ENCODE measurements at places on chromosomes 11 and 22. TPM values are rescaled to one million over a fixed set of nuclear protein-coding genes. Genes with fewer than 3 reads are reported as not detected.

DNA sequence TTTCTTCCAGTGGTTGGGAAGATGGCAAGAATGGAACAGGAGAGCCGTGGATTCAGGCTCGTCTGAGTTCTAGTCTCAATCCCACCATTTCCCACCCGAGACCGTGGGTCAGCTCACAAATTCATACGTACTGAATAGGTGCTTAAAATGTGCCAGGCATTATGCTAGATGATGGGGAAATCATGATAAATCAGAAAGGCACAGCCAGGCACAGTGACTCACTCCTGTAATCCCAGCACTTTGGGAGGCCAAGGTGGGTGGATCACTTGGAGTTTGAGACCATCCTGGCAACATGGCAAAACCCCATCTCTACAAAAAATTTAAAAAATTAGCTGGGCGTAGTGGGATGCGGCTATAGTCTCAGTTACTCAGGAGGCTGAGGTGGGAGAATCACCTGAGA, 7.1 kb downstream of the TRIOBP start:
- no peak for DNase-seq

DNA sequence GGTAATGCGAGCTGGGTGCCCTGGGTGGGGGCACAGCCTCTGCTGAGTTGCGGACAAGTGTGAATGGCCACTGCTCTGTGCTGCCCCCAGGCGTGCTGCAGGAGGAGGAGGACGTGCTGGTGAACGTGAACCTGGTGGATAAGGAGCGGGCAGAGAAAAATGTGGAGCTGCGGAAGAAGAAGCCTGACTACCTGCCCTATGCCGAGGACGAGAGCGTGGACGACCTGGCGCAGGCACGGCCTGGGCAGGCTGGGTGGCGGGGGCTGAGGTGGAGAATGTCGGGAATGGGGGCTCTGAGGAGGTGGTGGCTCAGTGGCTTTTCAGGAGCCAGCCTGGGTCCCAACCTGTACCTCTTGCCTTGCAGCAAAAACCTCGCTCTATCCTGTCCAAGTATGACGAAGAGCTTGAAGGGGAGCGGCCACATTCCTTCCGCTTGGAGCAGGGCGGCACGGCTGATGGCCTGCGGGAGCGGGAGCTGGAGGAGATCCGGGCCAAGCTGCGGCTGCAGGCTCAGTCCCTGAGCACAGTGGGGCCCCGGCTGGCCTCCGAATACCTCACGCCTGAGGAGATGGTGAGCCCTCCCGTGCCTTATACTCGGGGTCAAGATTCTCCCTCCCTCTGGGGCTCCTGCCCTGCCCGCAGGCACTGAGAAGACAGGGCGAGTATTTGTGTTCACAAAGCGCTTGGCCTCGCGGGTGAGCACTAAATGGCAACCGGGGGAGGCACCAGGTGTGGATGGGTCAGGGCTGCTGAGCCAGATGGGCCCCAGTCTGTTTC, 4.6 kb downstream of the SART1 start:
- DNase-seq, result no peak

- DNase-seq, result peak; percentile 26
These were observed 7.1 kb downstream of the PHLDB1 start for GRCh38 chr11:118614511-118614910.

DNA sequence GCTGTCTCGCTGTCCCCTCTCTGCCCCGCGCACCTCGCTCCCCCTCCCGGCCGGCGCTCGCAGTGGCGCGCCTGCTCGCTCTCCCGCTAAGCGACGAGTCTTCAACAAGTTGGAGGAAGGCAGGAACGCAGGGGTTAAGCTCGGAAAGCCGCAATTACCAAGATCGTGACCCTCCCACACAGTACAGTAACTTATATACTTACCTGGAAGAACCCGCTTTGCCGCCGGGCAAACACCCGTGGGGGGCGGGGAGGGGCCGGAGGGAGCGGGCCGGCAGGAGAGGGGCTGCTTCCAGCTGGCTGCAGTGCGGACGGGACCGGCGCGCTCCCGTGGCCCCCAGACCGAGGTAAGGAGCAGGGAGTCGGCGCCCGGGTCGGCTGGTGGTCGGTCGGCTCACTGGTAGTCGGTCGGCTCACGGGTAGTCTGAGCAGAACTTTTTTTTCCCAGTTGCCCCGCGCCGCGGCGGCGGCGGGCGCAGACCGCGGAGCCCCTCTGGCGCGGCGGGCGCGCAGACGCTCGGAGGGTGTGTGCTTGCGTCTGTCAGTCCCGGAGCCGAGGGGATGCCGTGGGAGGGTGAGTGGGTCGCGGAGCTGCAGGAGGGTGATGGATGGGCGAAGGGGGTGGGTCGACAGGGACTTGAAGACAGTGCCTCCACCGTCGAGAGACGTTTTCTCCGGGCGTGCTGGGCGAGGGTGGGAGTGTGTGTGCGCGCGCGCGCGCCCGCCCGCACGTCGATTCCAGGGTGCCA, 101.2 kb upstream of the HSD17B12 start:
- no peak for DNase-seq

DNA sequence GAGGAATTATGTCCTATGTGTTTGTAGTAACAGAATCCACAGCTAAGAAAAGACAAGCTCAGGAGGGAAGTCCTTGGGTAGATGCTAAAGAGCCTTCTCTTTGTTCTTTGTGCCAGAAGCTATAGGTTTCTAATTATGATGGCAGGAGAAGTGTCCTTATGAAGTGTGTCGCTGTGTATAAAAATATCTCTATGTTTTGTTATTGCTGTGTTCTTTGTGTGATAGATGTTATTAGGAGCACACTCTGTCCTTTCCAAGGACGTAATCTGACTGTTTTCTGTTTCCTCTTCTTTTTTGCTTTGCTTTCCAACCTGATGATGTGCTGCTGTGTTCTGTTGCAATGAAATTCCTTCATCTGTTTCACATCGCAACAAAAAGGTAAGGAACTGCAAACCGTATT, 171.9 kb downstream of the NCAM1 start:
- no peak for DNase-seq

GRCh38 chr11:54946424-54946823, 239.8 kb downstream of the OR4A5 start:
- DNase-seq, result no peak

- no peak for DNase-seq
These were observed 102.6 kb upstream of the ALDH3B2 start for GRCh38 chr11:67776852-67777520.

GRCh38 chr11:44680982-44681597, 45.7 kb upstream of the TSPAN18 start:
- DNase-seq, result peak; percentile 34

GRCh38 chr11:128841461-128842072, 25.5 kb downstream of the KCNJ1 start:
- no peak for DNase-seq

- DNase-seq, result no peak
These were observed 113.0 kb downstream of the SYT9 start for GRCh38 chr11:7364660-7365059.

DNA sequence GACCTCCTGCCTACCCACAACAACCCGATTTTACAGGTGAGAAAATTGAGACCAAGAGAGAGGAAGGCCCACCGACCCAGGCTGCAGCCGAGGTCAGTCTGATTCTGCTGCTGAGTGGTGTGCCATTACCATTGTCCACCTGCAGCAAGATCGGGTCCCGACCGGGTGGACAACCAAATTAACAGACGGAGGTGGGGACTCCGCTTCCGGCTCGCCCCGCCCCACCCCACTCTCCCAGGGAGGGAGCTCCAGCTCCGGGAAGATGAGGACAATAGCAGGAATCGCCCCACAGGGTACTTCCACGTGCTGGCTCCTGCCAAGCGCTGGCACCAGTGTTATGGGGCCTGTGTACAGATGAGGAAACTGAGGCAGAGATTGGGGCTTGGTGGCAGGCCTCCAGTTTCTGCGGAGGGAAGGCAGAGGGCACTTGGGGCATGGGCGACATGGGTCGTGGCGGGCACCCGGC, 425 bp upstream of the KDELR3 start:
- DNase-seq, result no peak

- no peak for DNase-seq
These were observed 40.2 kb upstream of the RBFOX2 start for GRCh38 chr22:36068776-36069344.

DNA sequence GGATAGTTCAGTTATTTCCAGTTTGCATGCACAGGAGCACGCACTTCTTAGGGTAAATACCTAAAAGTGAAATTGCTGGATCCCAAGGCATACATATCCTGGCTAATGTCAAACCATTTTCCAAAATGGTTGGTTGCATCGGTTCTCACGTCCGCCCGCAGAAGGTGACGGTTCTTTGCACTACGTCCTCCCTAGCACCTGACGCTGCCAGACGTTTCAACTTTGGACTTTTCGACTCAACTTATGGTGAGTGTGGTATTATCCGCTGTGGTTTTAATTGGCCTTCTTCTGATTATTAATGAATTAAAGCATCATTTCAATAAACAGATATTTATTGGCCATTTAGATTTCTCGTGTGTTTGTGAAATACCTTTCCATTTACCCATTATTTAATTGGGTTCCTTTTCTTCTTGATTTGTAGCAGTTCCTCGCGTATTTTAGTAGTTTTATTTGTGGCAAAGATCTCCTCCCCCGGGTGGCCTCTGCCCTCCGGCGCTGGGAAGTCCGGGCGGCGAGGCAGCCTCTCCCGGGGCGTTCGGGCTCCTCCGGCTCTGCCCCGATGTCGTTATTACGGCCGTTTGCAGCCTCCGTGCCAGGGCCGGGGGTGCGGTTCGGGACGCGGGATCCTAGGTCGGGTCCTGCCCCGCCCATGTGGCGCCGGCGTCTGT, at the start of gene JHY:
JHY (plus strand) TSS at position 571 of the 668 bp plus-strand sequence. CDS start 3,091 bp downstream, outside the sequence.
- DNase-seq, result no peak

- no peak for DNase-seq
These were observed 35.3 kb upstream of the POU2AF1 start for GRCh38 chr11:111414267-111414931.

DNA sequence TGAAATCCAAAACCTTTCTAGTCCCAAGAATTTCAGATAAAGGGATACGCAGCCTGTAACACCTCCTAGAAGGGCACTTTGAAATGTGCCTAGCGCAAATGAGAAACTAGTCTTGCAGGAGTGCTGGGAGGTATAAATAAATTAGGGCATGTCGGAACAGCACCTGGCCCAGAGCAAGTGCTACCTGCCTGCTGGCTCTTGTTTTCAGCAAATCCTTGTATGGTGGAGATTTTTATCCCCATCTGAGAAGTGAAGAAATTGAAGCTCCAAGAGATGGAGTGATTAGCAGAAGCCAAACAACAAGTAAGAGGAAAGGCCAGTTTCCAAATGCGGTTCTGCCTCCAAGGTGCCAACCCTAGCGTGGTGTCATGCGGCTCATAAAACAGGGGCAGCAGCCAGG, 36.7 kb upstream of the TFIP11 start:
- no peak for DNase-seq

GRCh38 chr11:64777449-64778222, 706 bp downstream of the SF1 start:
- peak; percentile 83 for DNase-seq

DNA sequence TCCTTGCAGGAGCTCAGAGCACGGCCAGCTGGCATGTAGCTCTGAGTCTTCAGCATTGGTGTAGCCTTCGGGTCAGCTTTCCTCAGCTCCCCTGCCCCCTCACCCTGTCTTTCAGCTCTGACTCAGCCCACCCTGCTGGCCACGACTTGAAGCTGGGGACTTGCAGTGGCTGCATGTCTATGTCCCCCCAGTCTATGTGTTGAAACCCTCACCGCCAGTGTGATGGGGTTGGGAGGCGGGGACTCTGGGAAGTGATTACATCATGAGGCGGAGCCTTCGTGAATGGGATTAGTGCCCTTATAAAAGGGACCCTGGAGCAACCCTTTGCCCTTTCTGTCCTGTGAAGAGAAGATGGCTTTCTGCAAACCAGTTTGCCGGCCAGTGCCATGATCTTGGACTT, 111.1 kb downstream of the CTTN start:
- no peak for DNase-seq

- no peak for DNase-seq
These were observed 13.2 kb downstream of the CARS1 start for GRCh38 chr11:3044004-3044403.

- no peak for DNase-seq
These were observed 25.0 kb downstream of the MTMR3 start for GRCh38 chr22:29907753-29908515.

GRCh38 chr22:22745225-22746060, 101.0 kb downstream of the GGTLC2 start:
- DNase-seq, result no peak

SLC17A6 gene
- total RNA-seq, result not detected

IGSF9B gene
- total RNA-seq, result 119 TPM

MFRP gene
- total RNA-seq, result not detected

FBLN1 gene
- 0.39 TPM for total RNA-seq

SMCO4 gene
- total RNA-seq, result 11.9 TPM

C11orf65 gene
- 0.66 TPM for total RNA-seq

RNF215 gene
- total RNA-seq, result 6.8 TPM

ENTHD1 gene
- total RNA-seq, result 0.31 TPM

LINC01488 gene
- total RNA-seq, result not detected

GSTT2B gene
- total RNA-seq, result not detected

IFTAP gene
- total RNA-seq, result 0.57 TPM

PNPLA5 gene
- not detected for total RNA-seq

RIMBP3B gene
- total RNA-seq, result 0.27 TPM

MMP8 gene
- total RNA-seq, result not detected

TESMIN gene
- total RNA-seq, result 6.3 TPM

OR5P2 gene
- not detected for total RNA-seq
